ENCODE measurements at places on chromosomes 11 and 22.

DNA sequence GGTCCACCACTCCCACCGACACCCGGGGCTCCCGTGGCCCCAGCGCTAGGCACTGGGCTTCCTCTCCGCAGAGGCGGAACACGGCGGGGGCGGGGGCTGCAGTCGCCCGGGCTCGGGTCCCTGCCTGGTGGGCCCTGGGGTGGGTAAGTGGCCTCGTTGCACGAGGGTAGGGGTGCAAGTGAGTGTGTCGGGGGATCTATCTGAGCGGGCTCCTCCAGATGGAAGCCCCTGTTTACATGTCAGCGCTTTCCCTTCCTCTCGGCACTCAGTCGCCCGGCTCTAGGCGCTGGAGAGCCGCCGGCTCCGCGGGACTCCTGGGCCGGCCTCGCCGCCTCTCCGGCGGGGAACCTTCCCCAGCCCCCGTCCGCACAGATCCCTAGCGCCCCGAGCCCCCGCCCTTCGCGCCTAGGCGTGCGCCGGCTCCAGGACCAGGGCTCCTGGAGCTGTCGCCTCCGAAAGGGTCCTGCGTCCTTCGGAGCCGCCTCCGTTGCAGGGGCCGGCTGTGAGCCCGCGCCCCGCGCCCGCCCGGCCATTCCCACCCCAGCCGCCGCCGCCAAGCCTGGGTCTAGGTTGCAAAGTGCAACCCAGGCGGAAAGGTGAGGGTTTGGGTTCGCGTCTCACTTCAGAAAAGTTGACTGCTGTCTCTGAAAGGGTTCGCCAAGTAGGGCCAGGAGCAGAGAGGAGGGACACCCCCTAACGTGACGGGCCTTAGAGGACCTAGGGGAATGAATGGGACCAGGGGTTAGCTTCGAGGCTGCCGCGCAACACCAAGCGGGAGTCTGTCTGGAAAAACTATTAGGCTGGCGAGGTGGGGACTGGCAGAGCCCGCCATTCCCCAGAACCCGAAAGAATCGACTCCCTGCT is 978 bp downstream of the FLI1 start:
- DNase-seq = no peak

- no peak for DNase-seq
These were observed 121.9 kb downstream of the PHF21B start for GRCh38 chr22:44887941-44888366.

- DNase-seq = no peak
These were observed 69.9 kb downstream of the MPPED1 start for GRCh38 chr22:43481568-43482317.

DNA sequence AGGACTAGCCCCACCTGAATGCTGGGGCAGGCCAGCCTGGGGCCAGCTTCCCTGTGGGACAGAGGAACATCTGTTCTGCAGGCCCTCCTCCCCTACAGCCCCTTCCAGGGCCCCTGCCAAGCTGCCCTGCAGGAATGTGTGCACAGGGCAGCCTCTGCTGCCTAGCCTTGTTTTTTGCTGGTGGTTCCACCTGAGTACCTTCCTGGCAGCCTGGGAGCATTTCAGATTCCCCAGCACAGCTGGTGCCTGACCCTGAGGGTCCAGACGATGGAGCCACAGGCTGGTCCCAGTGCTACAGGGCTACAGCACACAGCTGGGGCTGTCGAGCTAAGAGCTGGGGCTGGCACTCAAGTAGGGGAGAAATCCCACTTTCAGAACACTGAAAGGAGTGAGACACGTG is 22.3 kb upstream of the GPR83 start:
- no peak for DNase-seq

- no peak for DNase-seq
These were observed 15.0 kb downstream of the EMSY start for GRCh38 chr11:76459846-76460245.

- DNase-seq = peak; percentile 55
These were observed 658 bp upstream of the ARFGAP2 start for GRCh38 chr11:47177229-47177845.

DNA sequence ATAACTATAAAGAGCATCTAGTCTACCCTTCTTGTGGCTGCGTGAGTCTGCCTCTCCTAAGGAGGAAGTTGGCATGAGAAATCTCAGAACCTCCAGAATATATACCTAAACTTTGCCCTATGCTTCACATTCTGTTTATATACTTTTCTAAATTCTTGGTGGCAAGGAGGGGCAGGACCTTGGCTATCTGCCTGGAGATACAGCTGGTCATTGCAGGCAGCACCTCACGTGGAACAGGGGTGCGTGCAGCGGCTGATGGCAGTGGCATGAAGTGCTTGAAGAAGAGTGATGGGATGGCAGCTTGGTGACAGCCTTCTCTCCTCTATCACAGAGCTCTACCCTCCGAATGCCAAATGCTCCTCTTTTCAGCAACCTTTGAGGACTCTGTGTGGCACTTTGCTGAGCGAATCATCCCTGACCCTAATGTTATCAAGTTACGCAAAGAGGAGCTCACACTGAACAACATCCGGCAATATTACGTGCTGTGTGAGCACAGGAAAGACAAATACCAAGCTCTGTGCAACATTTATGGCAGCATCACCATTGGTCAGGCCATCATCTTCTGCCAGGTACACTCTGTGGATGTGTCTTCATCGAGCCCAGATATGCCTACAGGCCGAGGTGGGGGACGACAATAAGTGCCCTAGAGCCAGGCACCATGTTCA is 12.5 kb downstream of the DDX25 start:
- no peak for DNase-seq

GRCh38 chr11:107844041-107844440 is 14.5 kb downstream of the SLC35F2 start:
- no peak for DNase-seq

DNA sequence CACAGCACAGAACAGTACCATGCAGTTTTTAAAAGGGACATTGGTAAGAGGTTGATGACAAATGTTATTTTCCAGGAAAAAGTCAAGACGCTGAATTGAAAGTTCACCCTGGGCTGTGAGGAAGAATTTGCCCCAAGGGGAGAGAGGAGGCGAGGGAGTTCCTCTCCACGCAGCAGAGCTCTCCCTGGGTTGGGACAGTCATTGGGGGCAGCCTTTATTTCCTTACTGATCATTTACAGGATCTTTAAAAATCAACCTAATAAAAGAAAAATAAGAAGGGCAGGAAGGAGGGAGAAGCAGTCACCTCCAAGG is 49.9 kb upstream of the WNT7B start:
- DNase-seq = no peak

DNA sequence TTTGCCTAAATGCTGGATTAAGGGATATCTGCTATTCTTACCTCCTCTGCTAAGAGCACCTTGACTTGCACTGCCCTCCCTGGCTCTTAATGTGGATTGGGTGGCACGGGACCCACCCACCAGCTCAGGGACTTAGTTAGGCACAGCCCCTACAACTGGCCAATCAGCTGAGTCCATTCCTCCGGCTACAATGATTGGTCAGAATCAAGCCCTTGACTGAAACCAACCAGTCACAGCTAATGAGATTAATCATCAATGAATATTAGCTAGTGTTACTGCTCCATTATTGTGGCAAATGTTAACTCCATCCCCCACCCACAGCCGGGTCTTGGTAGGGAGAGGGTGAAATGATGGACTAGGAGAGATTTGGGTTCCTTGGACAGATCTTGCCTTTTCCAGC is 328.0 kb downstream of the MN1 start:
- DNase-seq = no peak

- no peak for DNase-seq
These were observed 125.5 kb upstream of the PARVA start for GRCh38 chr11:12251666-12252560.

DNA sequence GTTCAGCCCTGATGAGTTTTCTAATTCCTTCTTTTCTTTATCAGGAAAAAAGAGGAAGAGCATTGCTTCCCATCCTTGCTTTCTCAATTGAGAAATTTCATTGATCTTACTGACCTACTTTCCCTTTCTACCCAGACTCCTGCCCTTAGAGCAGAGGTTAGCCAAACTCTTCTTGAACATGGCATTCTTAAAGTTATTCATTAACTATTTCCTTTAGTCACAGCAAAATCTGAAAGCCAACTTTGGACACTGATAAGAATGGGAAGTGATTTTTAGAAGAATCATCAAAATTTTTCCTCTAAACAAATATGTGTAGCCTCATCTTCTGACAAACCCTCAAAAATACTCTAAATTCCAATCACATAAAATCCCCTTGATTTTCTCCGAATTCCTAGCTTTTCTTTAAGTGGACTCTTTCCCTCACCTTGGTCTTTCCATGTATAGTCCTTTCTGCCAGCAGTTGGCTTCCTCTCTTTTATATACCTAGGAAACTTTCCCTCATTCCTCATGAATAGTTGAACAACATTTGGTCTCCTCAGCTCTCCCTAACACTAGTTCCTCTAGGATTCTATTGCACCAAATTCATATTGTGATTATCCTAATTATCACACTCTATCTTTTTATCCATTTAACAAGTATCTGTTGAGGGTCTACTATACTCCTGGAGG is 566.7 kb upstream of the CCDC90B start:
- DNase-seq = no peak

DNA sequence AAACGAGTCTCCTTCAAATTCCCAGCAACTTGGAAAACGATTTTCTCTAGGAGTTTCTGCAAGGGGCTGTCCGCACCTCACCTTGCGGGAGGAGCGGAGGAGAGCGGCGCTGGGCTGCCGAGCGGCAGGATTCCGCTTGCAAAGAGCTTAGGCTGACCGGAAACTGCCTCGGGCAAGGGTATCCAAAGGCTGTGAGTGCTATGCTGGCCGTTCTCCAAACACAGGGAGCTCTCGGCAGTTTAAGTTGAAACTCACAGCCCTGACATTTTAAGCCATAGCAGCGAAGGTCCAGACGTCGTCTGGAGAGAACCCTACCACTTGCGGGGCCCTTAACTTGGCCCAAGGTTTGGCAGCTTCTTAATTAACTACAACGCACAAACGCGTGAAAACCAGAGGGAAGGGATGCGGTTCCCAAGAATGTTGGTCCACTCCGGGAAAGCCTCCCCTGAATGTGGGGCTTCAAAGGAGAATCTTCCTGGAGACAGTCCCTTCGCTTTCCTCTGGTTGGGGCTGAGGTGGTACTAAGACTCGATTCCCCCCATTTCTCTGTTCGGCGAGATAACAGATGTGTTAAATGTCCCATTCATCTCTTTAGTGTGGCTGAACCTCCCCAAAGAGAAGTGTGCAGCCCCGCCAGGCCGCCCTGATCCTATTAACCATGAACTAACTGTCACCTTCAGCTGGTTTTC is 1.1 kb upstream of the DBX1 start:
- DNase-seq = no peak

- DNase-seq = no peak
These were observed 5.7 kb upstream of the RTN4R start for GRCh38 chr22:20273758-20274181.

DNA sequence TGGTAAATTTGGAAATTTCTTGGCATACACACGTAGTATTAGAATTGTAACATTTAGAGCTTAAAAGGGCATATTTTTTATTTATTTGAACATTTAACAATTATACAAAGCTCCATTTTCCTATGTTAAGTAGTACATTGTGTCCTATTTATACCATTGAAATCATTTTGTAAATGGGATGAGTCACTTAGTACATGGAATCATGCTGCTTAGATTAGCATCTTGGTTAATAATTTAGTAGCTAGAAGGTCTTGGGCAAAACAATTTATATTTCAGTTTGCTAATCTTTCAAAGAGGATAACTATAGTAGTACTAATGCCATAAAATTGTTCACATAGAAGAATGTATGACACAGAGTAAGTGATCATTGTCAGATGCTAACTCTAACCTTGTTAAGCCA is 450.1 kb upstream of the LUZP2 start:
- DNase-seq = no peak

- no peak for DNase-seq
These were observed 5.8 kb downstream of the MS4A12 start for GRCh38 chr11:60498399-60498798.
